ENCODE measurements at places on chromosomes 13 and 19. TPM values are rescaled to one million over a fixed set of nuclear protein-coding genes. Genes with fewer than 3 reads are reported as not detected.

The PCDH9 gene
- 16.2 TPM for total RNA-seq

DNA sequence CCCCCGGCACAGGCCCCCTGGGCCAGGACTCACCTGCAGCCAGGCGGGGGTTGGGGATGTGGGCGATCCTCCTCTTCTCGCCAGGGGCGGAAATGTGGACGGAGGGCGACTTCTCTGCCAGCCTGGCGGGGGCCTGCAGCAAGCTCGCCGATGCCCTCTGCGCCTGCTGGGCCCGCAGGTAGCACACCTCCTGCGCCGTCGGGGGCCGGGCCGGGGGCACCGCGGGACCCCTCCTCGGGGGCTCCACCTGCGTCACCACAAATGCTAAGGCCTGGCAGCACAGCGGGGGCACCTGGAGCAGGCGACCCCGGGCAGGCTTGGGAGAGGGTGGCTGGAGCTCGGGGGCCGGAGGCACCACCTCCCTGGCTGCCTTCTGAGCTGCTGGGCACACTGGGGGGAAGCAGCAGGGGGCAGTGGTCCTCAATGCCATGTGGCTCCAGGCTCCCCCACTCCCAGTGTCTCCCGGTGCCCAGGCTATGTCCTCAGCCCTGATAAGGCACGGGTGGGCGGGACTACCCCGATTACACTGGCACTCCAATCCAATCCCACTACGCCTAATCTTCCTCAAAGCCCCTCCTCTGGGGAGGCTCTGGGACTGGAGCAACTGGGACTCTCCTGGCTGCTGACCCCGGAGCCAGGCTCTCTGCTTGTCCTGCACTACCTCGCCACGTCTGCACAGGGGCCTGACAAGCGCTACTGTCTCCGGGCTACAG lies 11.6 kb upstream of the ATP8B3 start:
- no peaks in the 10 kb centered on the region for H3K27me3 ChIP-seq
- peaks cover 5% of the 10 kb centered on the region for H3K4me1 ChIP-seq
- H3K36me3 ChIP-seq, result no peaks in the 10 kb centered on the region
- no peak for DNase-seq
- H3K4me3 ChIP-seq, result no peak overlapping the region

GRCh38 chr13:24064371-24064770 lies 96.1 kb upstream of the SPATA13 start:
- no peaks in the 10 kb centered on the region for H3K36me3 ChIP-seq
- no peaks in the 10 kb centered on the region for H3K4me1 ChIP-seq
- H3K27ac ChIP-seq, result no peak overlapping the region
- no peak for DNase-seq

- H3K4me3 ChIP-seq, result no peak overlapping the region
- no peaks in the 10 kb centered on the region for H3K27me3 ChIP-seq
- no peak for DNase-seq
- no peaks in the 10 kb centered on the region for H3K4me1 ChIP-seq
These were observed 116.4 kb downstream of the TSHZ3 start for GRCh38 chr19:31232871-31233270.

The HSPB6 gene
- 14.2 TPM for total RNA-seq

- H3K27ac ChIP-seq, result peak overlapping the region; percentile 88
- H3K27me3 ChIP-seq, result no peaks in the 10 kb centered on the region
- peak; percentile 73 for DNase-seq
- H3K4me1 ChIP-seq, result peaks cover 15% of the 10 kb centered on the region
These were observed 2.6 kb downstream of the ADAT3 start for GRCh38 chr19:1907563-1908363.

- H3K27ac ChIP-seq, result no peak overlapping the region
- H3K27me3 ChIP-seq, result no peaks in the 10 kb centered on the region
These were observed 8.5 kb downstream of the FOXO1 start for GRCh38 chr13:40657951-40658350.

GRCh38 chr13:101916775-101917474 lies 464.4 kb downstream of the ITGBL1 start:
- peaks cover 83% of the 10 kb centered on the region for H3K27me3 ChIP-seq
- no peaks in the 10 kb centered on the region for H3K4me1 ChIP-seq
- no peak overlapping the region for H3K27ac ChIP-seq
- no peak overlapping the region for H3K4me3 ChIP-seq
- H3K36me3 ChIP-seq, result no peaks in the 10 kb centered on the region

- peak overlapping the region; percentile 82 for H3K27ac ChIP-seq
- no peak for DNase-seq
- H3K4me1 ChIP-seq, result peaks cover 14% of the 10 kb centered on the region
- no peaks in the 10 kb centered on the region for H3K27me3 ChIP-seq
These were observed 21.0 kb upstream of the GATAD2A start for GRCh38 chr19:19384486-19384885.

- no peaks in the 10 kb centered on the region for H3K27me3 ChIP-seq
- H3K4me3 ChIP-seq, result no peak overlapping the region
- peak; percentile 46 for DNase-seq
- no peaks in the 10 kb centered on the region for H3K36me3 ChIP-seq
- H3K4me1 ChIP-seq, result peaks cover 15% of the 10 kb centered on the region
- H3K27ac ChIP-seq, result no peak overlapping the region
These were observed 72.5 kb downstream of the RAP2A start for GRCh38 chr13:97506511-97506910.

GRCh38 chr13:114056205-114057013 lies 76.0 kb downstream of the RASA3 start:
- no peak overlapping the region for H3K27ac ChIP-seq
- no peaks in the 10 kb centered on the region for H3K36me3 ChIP-seq
- H3K27me3 ChIP-seq, result no peaks in the 10 kb centered on the region
- no peak overlapping the region for H3K4me3 ChIP-seq
- no peaks in the 10 kb centered on the region for H3K4me1 ChIP-seq

- H3K27me3 ChIP-seq, result peaks cover 3% of the 10 kb centered on the region
- H3K36me3 ChIP-seq, result no peaks in the 10 kb centered on the region
- H3K4me3 ChIP-seq, result no peak overlapping the region
- no peaks in the 10 kb centered on the region for H3K4me1 ChIP-seq
- no peak overlapping the region for H3K27ac ChIP-seq
These were observed 15.5 kb upstream of the MYH14 start for GRCh38 chr19:50187937-50188336.

DNA sequence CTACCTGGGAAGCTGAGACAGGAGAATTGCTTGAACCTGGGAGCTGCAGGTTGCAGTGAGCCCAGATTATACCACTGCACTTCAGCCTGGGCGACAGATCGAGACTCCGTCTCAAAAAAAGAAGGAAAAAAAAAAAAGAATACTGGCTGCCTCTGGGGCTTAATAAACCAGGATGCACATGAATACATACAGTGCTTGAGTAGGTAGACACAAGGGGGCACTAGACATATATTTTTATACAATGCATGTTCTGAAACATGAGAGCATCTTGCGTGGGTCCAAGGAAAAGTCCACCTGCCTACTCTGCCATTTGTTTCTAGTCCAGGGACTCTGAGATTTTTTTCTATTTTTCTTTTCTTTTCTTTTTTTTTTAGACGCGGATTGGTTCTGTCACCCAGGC lies 31.2 kb downstream of the KEAP1 start:
- no peaks in the 10 kb centered on the region for H3K4me1 ChIP-seq
- peak; percentile 58 for DNase-seq
- H3K27ac ChIP-seq, result no peak overlapping the region
- no peaks in the 10 kb centered on the region for H3K27me3 ChIP-seq

- no peak overlapping the region for H3K27ac ChIP-seq
- H3K27me3 ChIP-seq, result no peaks in the 10 kb centered on the region
- no peak for DNase-seq
- no peaks in the 10 kb centered on the region for H3K4me1 ChIP-seq
- no peak overlapping the region for H3K4me3 ChIP-seq
- no peaks in the 10 kb centered on the region for H3K36me3 ChIP-seq
These were observed 12.6 kb downstream of the SAFB2 start for GRCh38 chr19:5609881-5610448.

DNA sequence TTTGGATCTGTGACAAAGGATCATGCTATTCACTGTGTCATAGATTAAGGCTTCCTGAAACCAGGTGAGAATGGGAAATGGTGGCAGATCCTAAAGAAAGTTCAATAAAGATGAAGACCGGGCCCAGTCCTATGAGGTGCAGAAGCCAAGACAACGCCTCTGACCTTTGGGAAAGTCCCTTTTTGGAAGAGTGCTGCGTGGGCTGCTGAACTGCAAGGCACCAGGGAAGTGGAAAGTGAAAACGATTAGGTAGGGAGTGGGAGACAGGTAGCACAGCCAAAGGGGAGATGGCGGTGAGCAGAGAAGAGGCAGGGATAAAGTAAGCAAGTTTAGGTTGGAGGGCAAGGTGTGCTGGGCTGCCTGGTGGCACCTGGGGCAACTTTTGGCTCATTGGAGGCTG lies 16.3 kb downstream of the MBNL2 start:
- no peak overlapping the region for H3K27ac ChIP-seq
- H3K4me3 ChIP-seq, result no peak overlapping the region
- H3K4me1 ChIP-seq, result peaks cover 55% of the 10 kb centered on the region
- DNase-seq, result no peak

GRCh38 chr13:50449465-50449864 lies 394.0 kb downstream of the DLEU7 start:
- H3K27ac ChIP-seq, result no peak overlapping the region
- no peaks in the 10 kb centered on the region for H3K27me3 ChIP-seq
- no peaks in the 10 kb centered on the region for H3K36me3 ChIP-seq
- DNase-seq, result no peak

- no peak for DNase-seq
- H3K36me3 ChIP-seq, result no peaks in the 10 kb centered on the region
- H3K4me3 ChIP-seq, result no peak within 1 kb of the TSS
- H3K27me3 ChIP-seq, result no peaks in the 10 kb centered on the region
- H3K4me1 ChIP-seq, result peaks cover 22% of the 10 kb centered on the region
These were observed at the start of gene MEDAG for GRCh38 chr13:30905932-30906383. TSS of gene MEDAG (plus strand) at chr13:30906271. CDS start at chr13:30906516, 245 bp downstream.

The RANBP3 gene
- total RNA-seq, result 78.1 TPM

The PODNL1 gene
- total RNA-seq, result 0.17 TPM

The PRPF31 gene
- total RNA-seq, result 59.7 TPM

DNA sequence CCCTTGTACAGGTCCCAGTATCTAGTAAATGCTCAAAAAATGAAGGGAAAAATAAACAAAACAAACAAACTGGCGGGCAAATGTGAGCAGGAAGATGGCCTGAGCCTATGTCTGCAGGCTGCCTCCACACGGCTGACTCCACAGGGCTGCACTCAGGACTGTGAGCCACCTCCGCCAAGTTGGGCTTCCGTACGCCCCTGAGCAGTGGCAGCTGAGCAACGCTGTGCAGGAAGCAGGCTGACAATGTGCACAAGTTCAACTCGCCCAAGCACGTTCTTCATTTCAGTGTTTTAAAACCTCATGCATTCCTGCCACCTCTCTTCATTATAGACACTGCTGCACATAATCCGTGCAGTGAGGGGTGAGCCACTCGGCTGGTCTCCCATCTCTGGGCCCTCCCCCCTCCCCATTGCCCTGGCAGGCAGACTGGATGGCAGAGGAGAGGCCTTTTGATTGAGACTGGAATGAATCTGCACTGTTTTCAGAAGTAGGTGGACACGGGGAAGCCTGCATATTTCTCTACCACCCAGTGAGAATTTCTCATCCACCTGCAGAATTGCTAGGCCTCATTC lies 915.3 kb downstream of the UQCRFS1 start:
- no peak overlapping the region for H3K4me3 ChIP-seq
- no peaks in the 10 kb centered on the region for H3K36me3 ChIP-seq
- H3K27ac ChIP-seq, result no peak overlapping the region
- no peaks in the 10 kb centered on the region for H3K27me3 ChIP-seq
- H3K4me1 ChIP-seq, result no peaks in the 10 kb centered on the region

DNA sequence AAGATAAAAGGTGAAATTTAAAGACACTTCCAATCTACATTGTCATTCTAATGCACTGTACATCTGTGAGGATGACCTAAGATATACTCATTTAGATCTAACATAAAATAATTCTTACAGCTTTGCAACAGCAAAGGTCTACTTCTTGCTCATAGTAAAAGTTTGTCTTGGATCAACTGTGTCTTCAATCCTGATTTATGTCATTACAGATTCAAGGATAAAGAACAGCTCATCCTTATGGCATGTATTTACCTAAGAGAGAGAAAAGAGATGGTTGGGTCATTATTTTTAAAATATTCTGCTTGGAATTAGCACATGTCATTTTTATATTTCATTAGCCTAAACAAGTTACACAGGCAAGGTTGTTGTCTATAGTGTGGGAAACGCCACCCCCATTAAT lies 2193.1 kb downstream of the PCDH9 start:
- no peak for DNase-seq
- no peaks in the 10 kb centered on the region for H3K4me1 ChIP-seq
- no peaks in the 10 kb centered on the region for H3K36me3 ChIP-seq
- H3K4me3 ChIP-seq, result no peak overlapping the region

- no peak for DNase-seq
- H3K4me3 ChIP-seq, result no peak overlapping the region
- peak overlapping the region; percentile 81 for H3K27ac ChIP-seq
These were observed 42.2 kb upstream of the SERP2 start for GRCh38 chr13:44331446-44331845.

The SPACA4 gene
- not detected for total RNA-seq

The IGFL3 gene
- total RNA-seq, result 2.1 TPM

The LHFPL6 gene
- total RNA-seq, result 12.1 TPM

DNA sequence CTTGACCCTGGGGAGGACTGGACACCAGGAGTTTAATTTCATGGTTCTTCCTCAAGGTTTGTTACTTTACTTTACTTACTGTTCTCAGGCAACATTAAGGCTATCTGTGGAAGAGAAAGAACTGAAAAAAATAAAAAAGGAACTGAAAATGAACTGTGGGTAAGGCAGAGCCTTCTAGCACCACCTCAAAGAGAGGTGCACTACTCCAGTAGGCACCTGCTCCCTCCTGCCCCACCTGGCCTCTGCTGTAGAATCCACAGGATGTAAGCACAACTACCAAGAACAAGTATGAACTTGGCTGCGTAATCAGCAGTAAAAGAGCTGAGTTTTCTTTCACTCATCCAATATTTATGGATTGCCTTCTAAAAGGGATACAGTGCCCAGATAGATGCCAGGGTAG lies 12.2 kb downstream of the ZNF112 start:
- DNase-seq, result no peak
- H3K4me1 ChIP-seq, result no peaks in the 10 kb centered on the region
- H3K4me3 ChIP-seq, result no peak overlapping the region
- no peaks in the 10 kb centered on the region for H3K27me3 ChIP-seq

- H3K27ac ChIP-seq, result peak overlapping the region; percentile 92
- peaks cover under 1% of the 10 kb centered on the region for H3K4me1 ChIP-seq
These were observed 27.5 kb upstream of the UBE2L5 start for GRCh38 chr13:30394751-30395191.

The PABPC3 gene
- total RNA-seq, result 0.04 TPM

The APOE gene
- total RNA-seq, result 3,946 TPM

DNA sequence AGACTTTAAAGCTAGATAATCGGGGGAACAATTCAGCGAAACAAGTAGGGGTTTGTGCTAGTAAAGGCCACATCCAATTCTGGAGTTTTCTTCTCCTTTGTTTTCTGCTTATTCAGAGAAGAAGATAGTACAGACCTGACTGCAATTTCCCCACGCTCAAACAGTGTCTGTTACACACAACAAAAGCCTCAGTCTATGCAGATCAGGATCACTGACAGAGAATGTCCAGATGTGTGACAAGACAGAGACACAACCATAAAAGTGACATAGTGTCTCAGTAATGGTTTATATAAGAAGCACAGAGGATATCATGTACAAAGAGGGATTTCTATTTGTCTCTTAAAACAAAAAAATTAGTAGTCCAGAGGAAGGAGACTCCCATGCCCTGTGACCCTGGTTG lies 70.7 kb upstream of the GTF3A start:
- H3K4me1 ChIP-seq, result no peaks in the 10 kb centered on the region
- H3K36me3 ChIP-seq, result no peaks in the 10 kb centered on the region
- H3K27me3 ChIP-seq, result no peaks in the 10 kb centered on the region
- H3K27ac ChIP-seq, result peak overlapping the region; percentile 80
- no peak for DNase-seq

The STOML3 gene
- total RNA-seq, result not detected

- no peak overlapping the region for H3K27ac ChIP-seq
- no peaks in the 10 kb centered on the region for H3K4me1 ChIP-seq
- no peak overlapping the region for H3K4me3 ChIP-seq
- DNase-seq, result peak; percentile 59
- H3K27me3 ChIP-seq, result no peaks in the 10 kb centered on the region
These were observed 5.9 kb downstream of the MED16 start for GRCh38 chr19:887072-887471.

The ANKLE1 gene
- total RNA-seq, result 0.90 TPM
